ENCODE measurements at places on chromosomes 13 and 19. TPM values are rescaled to one million over a fixed set of nuclear protein-coding genes. Genes with fewer than 3 reads are reported as not detected.

The ZNF296 gene
- 0.27 TPM for total RNA-seq

The SERPINE3 gene
- not detected for total RNA-seq

The ADGRE3 gene
- total RNA-seq, result not detected

The TJP3 gene
- 0.98 TPM for total RNA-seq

The APOC1 gene
- total RNA-seq, result 9.6 TPM

The CILP2 gene
- total RNA-seq, result 0.02 TPM

The ZNF526 gene
- total RNA-seq, result 3.7 TPM

The CGB3 gene
- not detected for total RNA-seq

The ZNF560 gene
- total RNA-seq, result not detected

The WTIP gene
- total RNA-seq, result 8.2 TPM

The RPS5 gene
- 1,933 TPM for total RNA-seq

The ZNF99 gene
- total RNA-seq, result not detected

The FUT3 gene
- total RNA-seq, result not detected

The RXFP2 gene
- 0.06 TPM for total RNA-seq

The URAD gene
- total RNA-seq, result not detected

The KBTBD7 gene
- total RNA-seq, result 4.5 TPM

The ZNF443 gene
- total RNA-seq, result 1.1 TPM

The BRSK1 gene
- total RNA-seq, result 3.8 TPM

The ZNF534 gene
- total RNA-seq, result not detected

The LYL1 gene
- 1.4 TPM for total RNA-seq

The ITGBL1 gene
- total RNA-seq, result 29.5 TPM

The SETDB2 gene
- 8.1 TPM for total RNA-seq

The PROZ gene
- total RNA-seq, result not detected

The WASF3 gene
- 5.6 TPM for total RNA-seq

The APOC4 gene
- total RNA-seq, result not detected

The TNNI3 gene
- total RNA-seq, result 4.5 TPM

Data from NCI-H460 (cell line).